ENCODE measurements at places on chromosomes 5 and 9.
A peak's percentile ranks its signal among the peaks of the same experiment; 100 is the strongest.

- no peak overlapping the region for H3K27ac ChIP-seq
- H3K4me1 ChIP-seq, result no peaks in the 10 kb centered on the region
- H3K36me3 ChIP-seq, result no peaks in the 10 kb centered on the region
- no peak overlapping the region for H3K4me3 ChIP-seq
- no peak for DNase-seq
- H3K27me3 ChIP-seq, result no peaks in the 10 kb centered on the region
These were observed 81.0 kb upstream of the TLE4 start for GRCh38 chr9:79490657-79491248.

DNA sequence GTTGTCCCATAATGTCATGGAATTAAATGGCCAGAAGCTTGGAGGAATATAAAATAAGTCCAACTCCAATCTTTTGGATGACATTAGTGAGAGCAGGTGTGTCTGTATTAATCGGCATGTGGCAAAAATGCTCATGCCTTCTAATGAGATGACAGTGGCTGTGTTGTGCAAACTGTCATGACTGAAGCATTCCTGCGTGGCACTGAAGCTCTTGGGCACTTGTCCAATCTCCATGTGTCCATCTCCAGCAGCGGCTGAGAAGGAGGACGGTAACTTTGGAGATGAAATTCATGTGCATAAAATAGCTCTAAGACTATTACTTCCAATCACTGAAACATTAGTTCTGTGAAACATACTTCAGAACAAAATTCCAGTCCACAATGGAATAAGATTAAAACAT is 697.5 kb upstream of the GRAMD2B start:
- no peak for DNase-seq
- H3K4me1 ChIP-seq, result no peaks in the 10 kb centered on the region
- H3K4me3 ChIP-seq, result no peak overlapping the region
- no peaks in the 10 kb centered on the region for H3K36me3 ChIP-seq
- H3K27ac ChIP-seq, result no peak overlapping the region
- H3K27me3 ChIP-seq, result no peaks in the 10 kb centered on the region

GRCh38 chr9:107907255-107907654 is 417.7 kb upstream of the KLF4 start:
- no peak overlapping the region for H3K27ac ChIP-seq
- no peaks in the 10 kb centered on the region for H3K4me1 ChIP-seq
- H3K27me3 ChIP-seq, result no peaks in the 10 kb centered on the region
- H3K36me3 ChIP-seq, result no peaks in the 10 kb centered on the region

GRCh38 chr9:82894548-82894947 is 168.4 kb downstream of the RASEF start:
- no peaks in the 10 kb centered on the region for H3K4me1 ChIP-seq
- H3K36me3 ChIP-seq, result no peaks in the 10 kb centered on the region
- no peak for DNase-seq
- no peaks in the 10 kb centered on the region for H3K27me3 ChIP-seq
- no peak overlapping the region for H3K27ac ChIP-seq
- no peak overlapping the region for H3K4me3 ChIP-seq

DNA sequence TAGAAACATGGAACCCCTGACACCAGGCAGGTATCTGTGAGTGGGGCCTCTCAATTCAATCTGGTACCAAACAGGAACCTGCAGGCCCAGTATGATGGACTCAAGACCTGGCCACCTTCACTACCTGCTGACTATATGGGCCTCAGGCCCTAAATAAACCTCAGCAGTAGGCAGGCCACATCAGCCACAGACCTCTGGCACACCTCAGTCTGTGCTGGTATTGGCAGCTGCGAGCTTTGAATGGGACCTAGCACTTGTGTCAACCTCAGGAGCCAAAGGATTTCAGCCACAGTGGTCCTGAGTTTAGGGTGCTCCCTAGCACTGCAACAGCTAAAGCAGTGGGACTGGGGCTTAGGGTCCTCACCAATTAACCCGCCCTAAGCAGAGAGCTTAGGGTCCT is 325.5 kb downstream of the ZNF608 start:
- no peaks in the 10 kb centered on the region for H3K4me1 ChIP-seq
- H3K27ac ChIP-seq, result no peak overlapping the region
- H3K27me3 ChIP-seq, result no peaks in the 10 kb centered on the region
- no peak overlapping the region for H3K4me3 ChIP-seq

- H3K27ac ChIP-seq, result no peak overlapping the region
- no peaks in the 10 kb centered on the region for H3K27me3 ChIP-seq
- no peaks in the 10 kb centered on the region for H3K36me3 ChIP-seq
- DNase-seq, result no peak
- H3K4me1 ChIP-seq, result no peaks in the 10 kb centered on the region
These were observed 171.0 kb downstream of the MSX2 start for GRCh38 chr5:174895360-174895759.

DNA sequence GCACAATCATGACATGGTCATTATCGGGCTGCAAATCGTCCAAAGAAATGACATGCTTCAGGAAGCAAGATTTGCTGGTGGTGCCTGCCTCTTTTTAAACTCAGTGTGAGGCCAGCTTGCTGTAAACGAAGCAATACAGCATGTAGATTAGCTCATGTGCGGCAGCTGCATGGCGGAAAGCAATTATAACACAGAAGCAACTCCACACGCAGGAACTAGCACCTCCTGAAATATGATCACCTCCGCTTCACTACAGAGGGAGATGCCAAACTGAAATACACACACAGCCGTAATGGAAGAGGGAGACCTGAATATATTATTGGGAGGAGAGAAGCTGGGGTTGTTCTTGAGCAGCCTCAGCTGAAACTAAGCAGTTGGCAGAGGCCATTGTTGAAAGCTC is 312.5 kb downstream of the PSAT1 start:
- no peak for DNase-seq
- no peaks in the 10 kb centered on the region for H3K36me3 ChIP-seq

DNA sequence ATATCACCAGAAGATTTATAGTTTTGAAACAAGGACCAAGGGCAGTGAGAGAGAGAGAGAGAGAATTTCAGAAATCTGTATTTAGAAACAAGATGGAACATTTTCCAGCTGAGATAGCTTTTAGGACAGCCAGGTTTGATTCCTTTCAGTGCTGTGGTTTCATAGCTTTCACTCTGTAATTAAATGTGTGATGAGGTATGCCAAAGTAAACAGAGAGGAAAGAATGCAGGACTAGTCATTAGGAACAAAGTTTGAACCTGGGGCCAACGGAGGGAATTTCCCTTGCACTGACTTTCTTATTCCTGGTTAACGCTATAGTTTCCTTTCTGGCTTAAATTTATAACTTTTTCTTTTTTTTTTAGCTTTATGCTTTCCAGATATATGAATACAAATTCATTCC is 10.0 kb upstream of the CCL28 start:
- no peak overlapping the region for H3K27ac ChIP-seq
- H3K27me3 ChIP-seq, result no peaks in the 10 kb centered on the region
- no peaks in the 10 kb centered on the region for H3K36me3 ChIP-seq
- H3K4me1 ChIP-seq, result no peaks in the 10 kb centered on the region

- H3K27me3 ChIP-seq, result no peaks in the 10 kb centered on the region
- no peak overlapping the region for H3K4me3 ChIP-seq
- H3K4me1 ChIP-seq, result peaks cover 2% of the 10 kb centered on the region
- no peak overlapping the region for H3K27ac ChIP-seq
- H3K36me3 ChIP-seq, result no peaks in the 10 kb centered on the region
These were observed 61.6 kb upstream of the SPRY4 start for GRCh38 chr5:142386137-142387023.

- no peak for DNase-seq
- no peaks in the 10 kb centered on the region for H3K27me3 ChIP-seq
- no peaks in the 10 kb centered on the region for H3K4me1 ChIP-seq
- no peaks in the 10 kb centered on the region for H3K36me3 ChIP-seq
These were observed 26.2 kb upstream of the HSPA9 start for GRCh38 chr5:138601444-138601843.

- no peak within 1 kb of the TSS for H3K27ac ChIP-seq
- H3K4me1 ChIP-seq, result no peaks in the 10 kb centered on the region
- no peaks in the 10 kb centered on the region for H3K36me3 ChIP-seq
- no peak for DNase-seq
These were observed at the start of gene ITK for GRCh38 chr5:157180374-157181264. Gene ITK, plus strand, starts transcription at chr5:157180840. Its CDS starts 138 bp downstream, at chr5:157180978.

GRCh38 chr5:159182691-159183090 is 26.7 kb downstream of the RNF145 start:
- no peak for DNase-seq
- peaks cover 12% of the 10 kb centered on the region for H3K36me3 ChIP-seq
- H3K4me1 ChIP-seq, result peaks cover 7% of the 10 kb centered on the region
- no peak overlapping the region for H3K27ac ChIP-seq

DNA sequence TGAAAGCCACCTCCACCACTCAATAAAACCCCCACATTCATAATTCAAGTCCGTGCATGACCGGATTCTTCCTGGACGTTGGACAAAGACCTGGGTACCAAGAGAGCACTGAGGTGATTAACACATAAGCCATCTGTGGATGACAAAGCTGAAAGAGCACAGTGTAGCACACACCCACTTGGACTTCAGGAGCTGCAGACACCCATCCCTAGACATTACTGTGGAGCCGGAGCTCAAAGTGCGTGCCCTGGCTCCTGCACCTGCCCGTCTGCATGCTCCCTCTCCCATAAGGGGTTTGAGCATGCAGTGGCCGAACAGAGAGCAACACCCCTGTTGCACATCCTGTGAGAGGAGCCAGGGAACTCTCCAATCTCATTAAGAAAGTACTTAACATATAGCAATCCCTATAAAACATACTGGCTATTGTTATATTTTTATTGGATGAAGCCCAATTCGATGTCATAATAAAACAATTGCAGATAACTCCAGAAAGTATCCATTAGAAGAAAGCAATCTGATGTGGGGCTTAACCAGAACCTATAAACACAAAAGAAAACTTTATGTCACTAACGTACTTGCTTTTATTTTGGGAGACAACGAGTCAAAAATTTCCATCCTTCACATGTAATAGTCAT is 1174.2 kb upstream of the C9orf72 start:
- H3K4me1 ChIP-seq, result no peaks in the 10 kb centered on the region
- no peak for DNase-seq
- no peak overlapping the region for H3K4me3 ChIP-seq
- H3K27ac ChIP-seq, result no peak overlapping the region
- H3K36me3 ChIP-seq, result no peaks in the 10 kb centered on the region

GRCh38 chr5:58094031-58094430 is 365.9 kb downstream of the PLK2 start:
- DNase-seq, result no peak
- no peaks in the 10 kb centered on the region for H3K27me3 ChIP-seq
- H3K4me1 ChIP-seq, result no peaks in the 10 kb centered on the region
- H3K4me3 ChIP-seq, result no peak overlapping the region

- no peaks in the 10 kb centered on the region for H3K36me3 ChIP-seq
- no peak overlapping the region for H3K27ac ChIP-seq
- no peaks in the 10 kb centered on the region for H3K27me3 ChIP-seq
- no peak for DNase-seq
- H3K4me1 ChIP-seq, result no peaks in the 10 kb centered on the region
- no peak overlapping the region for H3K4me3 ChIP-seq
These were observed 818.0 kb upstream of the ZNF608 start for GRCh38 chr5:125564317-125564975.

- H3K36me3 ChIP-seq, result no peaks in the 10 kb centered on the region
- H3K4me3 ChIP-seq, result no peak overlapping the region
- H3K4me1 ChIP-seq, result no peaks in the 10 kb centered on the region
- no peak for DNase-seq
- H3K27ac ChIP-seq, result no peak overlapping the region
These were observed 50.2 kb upstream of the ACTBL2 start for GRCh38 chr5:57532513-57533497.

DNA sequence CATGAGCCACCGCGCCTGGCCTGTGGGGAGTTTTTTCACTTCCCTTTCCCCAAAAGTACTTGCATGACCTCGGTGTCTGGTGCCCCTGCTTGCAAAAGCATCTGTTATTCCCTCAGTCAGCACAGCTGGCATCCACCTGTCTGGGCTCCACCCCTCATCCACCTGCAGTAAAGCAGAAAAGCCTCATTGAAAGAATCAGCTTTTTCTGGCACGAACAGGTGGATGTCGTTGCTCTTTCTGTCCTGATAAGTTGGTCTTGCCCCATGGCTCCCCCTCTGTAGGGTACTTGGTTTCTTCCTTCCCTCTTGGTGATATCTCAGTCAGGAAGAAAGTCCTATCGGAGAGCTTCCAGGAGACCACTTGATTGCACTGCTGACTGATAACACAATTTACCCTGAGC is 37.4 kb downstream of the WWC1 start:
- no peak overlapping the region for H3K4me3 ChIP-seq
- no peaks in the 10 kb centered on the region for H3K36me3 ChIP-seq
- H3K27me3 ChIP-seq, result peaks cover 11% of the 10 kb centered on the region
- no peak for DNase-seq
- no peaks in the 10 kb centered on the region for H3K4me1 ChIP-seq
- H3K27ac ChIP-seq, result no peak overlapping the region

- no peak overlapping the region for H3K4me3 ChIP-seq
- no peak overlapping the region for H3K27ac ChIP-seq
- no peaks in the 10 kb centered on the region for H3K4me1 ChIP-seq
These were observed 7.2 kb upstream of the GM2A start for GRCh38 chr5:151245680-151246219.

- no peak overlapping the region for H3K4me3 ChIP-seq
- no peaks in the 10 kb centered on the region for H3K27me3 ChIP-seq
- no peak for DNase-seq
- H3K27ac ChIP-seq, result no peak overlapping the region
These were observed 8.9 kb downstream of the AGXT2 start for GRCh38 chr5:35038891-35039290.

GRCh38 chr9:130147910-130148309 is 24.3 kb upstream of the NCS1 start:
- DNase-seq, result no peak
- H3K36me3 ChIP-seq, result no peaks in the 10 kb centered on the region
- no peak overlapping the region for H3K4me3 ChIP-seq

DNA sequence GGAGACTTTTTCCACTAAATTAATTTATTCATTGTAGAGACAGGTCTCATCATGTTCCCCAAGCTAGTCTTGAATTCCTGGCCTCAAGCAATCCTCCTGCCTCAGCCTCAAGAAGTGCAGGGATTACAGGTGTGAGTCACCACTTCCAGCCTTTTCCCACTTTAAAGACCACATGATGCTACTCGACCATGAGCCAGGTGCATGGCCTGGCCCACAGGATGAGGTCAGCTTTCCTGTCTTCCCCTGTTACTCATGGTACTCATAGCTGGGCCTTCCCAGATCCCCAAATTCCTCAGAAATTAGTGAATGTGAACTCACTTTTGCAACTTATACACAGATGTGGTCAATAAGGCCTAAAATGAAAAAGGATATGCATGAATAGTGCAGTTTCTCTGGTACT is 395.9 kb downstream of the SEMA5A start:
- H3K4me1 ChIP-seq, result no peaks in the 10 kb centered on the region
- no peak overlapping the region for H3K27ac ChIP-seq
- H3K36me3 ChIP-seq, result no peaks in the 10 kb centered on the region

GRCh38 chr9:38066914-38067858 is 1.8 kb downstream of the SHB start:
- peaks cover 46% of the 10 kb centered on the region for H3K4me1 ChIP-seq
- peak; percentile 65 for DNase-seq
- no peaks in the 10 kb centered on the region for H3K27me3 ChIP-seq
- peak overlapping the region; percentile 98 for H3K4me3 ChIP-seq

- no peak for DNase-seq
- no peaks in the 10 kb centered on the region for H3K4me1 ChIP-seq
These were observed 27.6 kb downstream of the TLX3 start for GRCh38 chr5:171336521-171337209.

All from psoas muscle (tissue), 8 donors.